ENCODE measurements at places on chromosomes 5 and 9.

DNA sequence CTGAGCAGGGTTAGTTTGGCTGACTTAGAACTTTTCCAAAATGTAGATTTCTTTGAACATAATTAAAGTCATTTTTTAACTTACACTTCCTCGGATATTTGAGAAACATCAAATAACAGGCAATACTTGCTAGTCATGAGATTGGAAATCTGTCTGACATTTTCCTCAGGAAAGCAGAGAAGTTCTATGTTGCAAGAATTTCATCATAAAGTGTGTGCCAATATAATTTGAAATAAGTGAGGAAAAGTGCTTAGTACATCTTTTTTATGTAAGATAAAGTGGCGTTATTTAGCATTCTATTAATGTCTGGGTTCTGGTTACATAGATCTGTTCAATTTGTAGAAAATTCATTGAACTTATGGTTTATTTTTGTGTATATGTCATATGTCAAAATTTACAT, 48.7 kb upstream of the C5orf47 start:
- DNase-seq: no peak

- no peak for DNase-seq
Observed at GRCh38 chr9:91025856-91026255, 224.2 kb downstream of the SYK start.

DNA sequence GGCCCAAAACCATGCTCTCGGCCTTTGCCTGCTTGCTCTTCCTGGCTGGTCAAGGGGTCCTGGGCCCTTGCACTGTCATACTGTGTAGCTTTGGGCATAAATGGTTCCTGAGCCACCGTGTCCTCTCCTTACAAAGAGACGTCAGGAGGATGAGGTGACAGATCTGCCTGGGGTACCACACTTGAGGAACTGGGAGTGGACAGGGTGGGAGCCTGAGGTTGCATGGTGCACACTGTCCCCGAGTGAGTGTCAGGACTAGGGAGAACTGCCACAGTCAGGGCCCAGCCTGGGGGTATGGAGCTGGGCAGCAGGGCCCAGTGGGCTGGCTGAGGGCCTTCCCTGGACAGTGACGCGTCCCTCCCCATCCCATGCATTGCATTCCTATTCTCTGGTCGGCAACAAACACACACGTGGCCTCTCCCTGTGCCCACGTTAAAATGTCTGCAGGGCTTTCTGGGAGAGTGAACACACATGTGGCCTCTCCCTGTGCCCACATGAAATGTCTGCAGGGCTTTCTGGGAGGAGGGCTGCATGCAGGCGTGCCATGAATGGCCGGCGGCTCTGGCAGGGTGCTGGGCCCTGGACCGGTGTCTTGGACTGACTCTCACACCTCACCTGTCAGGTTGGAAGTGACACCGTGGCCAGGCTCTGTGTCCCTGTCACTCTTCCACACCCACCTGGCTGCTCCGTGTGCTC, 122.1 kb upstream of the COL5A1 start:
- DNase-seq: no peak

- peak; percentile 74 for DNase-seq
Observed at GRCh38 chr5:141369994-141370848, at the start of gene PCDHGB3. Gene PCDHGB3, plus strand, starts transcription at chr5:141370242. Its CDS starts 153 bp downstream, at chr5:141370395.

DNA sequence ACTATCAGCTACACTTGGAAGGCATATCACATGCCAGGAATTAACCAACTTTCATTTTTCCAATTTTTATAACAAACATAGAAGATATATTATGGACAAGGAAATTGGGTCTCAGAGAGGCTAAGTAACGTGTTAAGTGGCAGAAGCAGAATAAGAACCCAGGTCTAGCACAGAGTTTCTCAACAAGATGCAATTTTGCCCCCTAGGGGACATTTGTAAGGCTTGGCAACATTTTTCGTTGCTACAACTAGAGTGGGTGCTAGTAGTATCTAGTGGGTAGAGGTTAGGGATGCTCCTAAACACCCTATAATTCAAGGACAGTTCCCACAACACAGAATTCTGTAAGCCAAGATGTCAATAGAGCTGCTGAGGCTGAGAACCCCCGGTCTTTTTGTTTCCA, 180.6 kb downstream of the SNCAIP start:
- no peak for DNase-seq

GRCh38 chr9:28073270-28073669, 500.0 kb upstream of the C9orf72 start:
- no peak for DNase-seq

- DNase-seq: no peak
Observed at GRCh38 chr9:91560301-91560700, 136.7 kb upstream of the NFIL3 start.

DNA sequence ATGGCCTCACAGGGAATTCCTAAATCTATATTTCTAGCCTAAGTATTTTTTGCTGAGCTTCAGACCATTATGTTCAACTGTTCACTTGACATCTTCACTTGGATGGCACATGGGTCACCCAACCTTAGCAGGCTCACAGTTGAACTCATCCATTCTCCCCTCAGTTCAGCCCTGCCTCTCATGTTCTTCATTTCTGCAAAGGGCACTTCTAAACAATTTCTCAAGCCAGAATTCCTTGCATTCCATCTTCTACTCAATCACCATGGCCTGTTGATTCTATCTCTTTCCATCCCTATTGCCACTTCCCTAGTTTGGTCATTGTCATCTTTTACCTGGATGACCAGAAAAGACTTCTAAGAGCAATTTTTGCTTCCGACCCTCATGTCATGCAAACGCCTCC, 7.3 kb upstream of the RGS3 start:
- DNase-seq: no peak

- DNase-seq: no peak
Observed at GRCh38 chr5:166834246-166834645, 1457.2 kb upstream of the WWC1 start.

DNA sequence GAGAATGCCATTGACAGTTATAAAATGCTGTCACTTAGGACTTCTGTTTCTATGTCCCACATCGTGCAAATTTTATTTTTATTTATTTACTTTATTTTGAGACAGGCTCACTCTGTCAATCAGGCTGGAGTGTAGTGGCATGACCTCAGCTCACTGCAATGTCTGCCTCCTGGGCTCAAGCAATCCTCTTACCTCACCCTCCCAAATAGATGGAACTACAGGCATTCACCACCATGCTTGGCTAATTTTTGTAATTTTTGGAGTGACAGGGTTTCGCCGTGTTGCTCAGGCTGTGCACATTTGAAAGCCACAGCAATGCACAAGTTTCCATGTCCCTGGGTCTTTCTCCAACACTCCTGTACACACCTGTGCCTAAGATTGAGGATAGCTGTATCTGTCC, 51.8 kb downstream of the ADAMTS16 start:
- no peak for DNase-seq

- no peak for DNase-seq
Observed at GRCh38 chr9:98929895-98930341, 13.8 kb upstream of the COL15A1 start.

- DNase-seq: no peak
Observed at GRCh38 chr5:5128766-5129165, 11.4 kb upstream of the ADAMTS16 start.

All from GM10248 (cell line).